ENCODE measurements at places on chromosomes 2 and 18.

GRCh38 chr2:238920053-238920452, 72.2 kb downstream of the TWIST2 start:
- DNase-seq: no peak

DNA sequence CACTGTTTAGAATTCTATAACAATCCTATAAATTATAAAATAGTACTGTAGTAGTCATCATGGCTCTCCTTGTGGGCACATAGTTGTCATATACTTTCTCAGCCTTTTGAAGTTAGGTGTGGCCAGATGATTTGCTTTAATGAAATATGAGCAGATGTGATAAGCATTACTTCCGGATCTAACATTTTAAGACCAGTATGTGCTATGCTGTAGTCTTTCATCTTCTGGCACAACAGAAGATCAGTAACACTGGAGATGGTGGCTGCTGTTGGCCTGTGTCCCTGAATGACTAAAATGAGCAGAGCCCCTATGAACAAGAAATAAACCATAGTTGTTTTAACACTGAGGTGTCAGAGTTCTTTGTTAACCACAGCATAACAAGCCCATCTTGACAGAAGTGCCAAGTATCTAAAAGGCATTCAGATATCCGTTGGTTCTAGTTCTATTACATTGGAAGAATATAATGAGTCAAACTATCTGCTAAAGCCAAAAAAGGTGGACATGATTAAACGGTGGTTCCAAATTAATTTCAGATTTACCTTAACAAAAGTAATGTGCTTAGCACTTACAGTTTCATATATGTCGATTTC, 6.3 kb downstream of the MEX3C start:
- no peak for DNase-seq

- no peak for DNase-seq
Measured at GRCh38 chr2:110115291-110116032, at the start of gene MALL. TSS of gene MALL (minus strand) at chr2:110115822. CDS start at chr2:110115792, 30 bp downstream.

DNA sequence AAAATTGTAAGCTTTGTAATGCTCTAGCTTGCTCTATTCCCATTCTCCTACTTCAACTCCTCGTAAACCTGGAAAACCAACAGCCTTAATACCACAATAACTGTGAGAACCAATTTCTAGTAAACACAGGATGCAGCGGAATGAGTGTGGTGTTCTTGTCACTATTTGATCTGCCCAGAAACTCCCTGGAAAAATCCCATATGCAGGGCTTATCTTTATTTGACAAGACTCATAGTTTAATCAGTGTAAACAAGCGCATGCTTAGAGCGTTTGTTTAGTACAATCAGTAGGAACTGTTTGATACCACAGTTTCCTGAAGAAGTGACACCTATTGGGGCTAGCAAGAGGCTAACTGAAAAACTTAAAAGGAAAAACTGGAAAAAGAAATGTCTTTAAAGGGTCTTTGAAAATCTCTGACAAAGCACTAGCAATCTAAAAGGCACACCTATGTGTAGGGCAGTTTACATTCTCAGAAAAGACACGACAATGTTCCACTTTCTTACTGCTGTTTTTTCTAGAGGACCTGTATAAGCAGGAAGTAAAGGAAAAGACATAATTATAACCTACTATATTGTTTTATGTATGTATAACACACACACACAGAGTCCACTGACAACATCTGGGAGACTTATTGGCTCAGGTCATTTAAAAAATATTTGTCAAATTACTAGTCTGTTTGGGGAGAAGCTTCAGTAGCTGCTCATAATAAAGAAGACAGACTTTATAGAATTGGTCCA, 241.4 kb upstream of the KLHL14 start:
- no peak for DNase-seq

DNA sequence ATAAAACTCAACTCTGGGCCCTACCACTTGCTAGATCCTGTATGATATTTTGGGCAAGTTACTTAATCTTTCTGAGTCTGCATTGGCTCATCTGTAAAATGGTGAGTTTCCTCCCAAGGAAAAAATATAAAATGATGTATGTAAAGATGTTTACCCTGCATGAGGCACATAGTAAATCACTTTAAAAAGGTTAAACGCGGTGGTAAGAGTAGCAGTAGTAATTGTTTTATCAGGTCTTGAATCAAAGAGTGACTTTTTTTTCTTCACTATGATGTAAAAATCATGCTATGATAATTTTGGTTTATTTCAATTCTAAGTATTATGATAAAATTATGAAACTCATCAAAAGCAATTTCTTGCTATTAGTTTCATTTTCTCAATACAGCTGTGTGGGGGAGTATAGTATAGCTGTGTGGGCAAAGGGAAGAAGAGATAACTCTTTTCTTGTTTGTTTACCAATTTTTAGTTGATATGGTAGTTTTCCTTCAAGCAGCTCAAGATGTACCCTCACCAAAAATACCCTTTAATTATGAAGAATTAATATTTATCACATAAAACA, 10.7 kb downstream of the ARHGAP15 start:
- no peak for DNase-seq

DNA sequence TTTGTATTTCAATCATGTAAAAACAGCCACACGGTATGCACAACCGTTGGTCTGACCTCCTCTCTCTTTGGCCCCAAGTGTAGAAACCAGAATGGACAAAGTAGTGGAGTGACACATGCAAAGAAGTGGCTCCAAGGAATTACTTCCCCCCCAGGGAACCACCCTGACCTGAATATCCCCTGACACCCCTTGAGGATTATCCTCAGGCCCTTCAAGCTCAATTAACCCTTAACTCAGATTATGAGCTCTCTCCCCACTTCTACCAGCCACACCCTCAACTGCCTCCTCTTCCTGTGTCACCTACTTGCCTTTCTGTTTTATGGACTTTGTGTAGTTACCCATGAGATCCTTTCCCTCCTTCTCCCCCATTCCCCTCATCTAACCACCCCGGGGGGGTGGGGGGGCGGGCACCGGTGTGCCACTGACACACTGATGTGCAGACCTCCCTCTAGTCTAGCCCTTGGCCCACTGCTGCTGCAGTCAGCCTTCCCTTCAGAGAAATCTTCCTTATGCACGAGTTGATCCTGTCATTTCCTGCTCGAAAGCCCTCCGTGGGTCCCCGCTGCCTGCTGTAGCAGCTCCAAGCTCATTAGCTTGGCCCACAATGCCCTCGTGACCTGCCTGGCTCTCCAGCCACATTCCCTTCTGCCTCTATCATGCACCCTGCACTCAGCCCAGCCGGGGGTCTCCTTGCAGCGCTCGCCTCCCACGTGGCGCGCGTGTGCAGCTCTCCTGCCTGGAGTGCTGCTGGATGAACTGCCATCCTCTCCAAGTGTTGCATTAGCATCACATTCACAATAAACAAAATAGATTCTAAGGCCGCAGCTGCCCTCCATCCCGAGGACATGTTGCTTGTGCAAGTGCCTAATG, 40.1 kb upstream of the TMEM177 start:
- no peak for DNase-seq

DNA sequence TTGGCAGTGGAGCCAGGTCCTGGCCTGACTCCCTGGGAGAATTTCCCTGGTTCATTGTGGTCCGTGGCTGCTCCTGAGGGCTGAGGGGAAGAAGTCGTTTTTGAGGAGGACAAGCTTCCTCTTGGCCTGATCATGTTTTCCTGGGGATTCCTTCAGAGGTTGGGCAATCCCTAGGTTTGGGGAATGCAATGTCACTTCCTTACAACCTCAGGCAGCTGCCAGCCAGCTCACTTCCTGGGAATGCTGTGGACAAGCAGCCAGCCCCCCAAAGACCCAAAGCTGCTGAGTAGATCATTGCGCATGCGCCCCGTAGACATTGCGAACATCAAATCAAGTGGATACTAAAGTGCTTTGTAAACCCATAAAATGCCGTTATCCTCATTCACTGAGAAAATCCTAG, 7.7 kb upstream of the DNMT3A start:
- no peak for DNase-seq

DNA sequence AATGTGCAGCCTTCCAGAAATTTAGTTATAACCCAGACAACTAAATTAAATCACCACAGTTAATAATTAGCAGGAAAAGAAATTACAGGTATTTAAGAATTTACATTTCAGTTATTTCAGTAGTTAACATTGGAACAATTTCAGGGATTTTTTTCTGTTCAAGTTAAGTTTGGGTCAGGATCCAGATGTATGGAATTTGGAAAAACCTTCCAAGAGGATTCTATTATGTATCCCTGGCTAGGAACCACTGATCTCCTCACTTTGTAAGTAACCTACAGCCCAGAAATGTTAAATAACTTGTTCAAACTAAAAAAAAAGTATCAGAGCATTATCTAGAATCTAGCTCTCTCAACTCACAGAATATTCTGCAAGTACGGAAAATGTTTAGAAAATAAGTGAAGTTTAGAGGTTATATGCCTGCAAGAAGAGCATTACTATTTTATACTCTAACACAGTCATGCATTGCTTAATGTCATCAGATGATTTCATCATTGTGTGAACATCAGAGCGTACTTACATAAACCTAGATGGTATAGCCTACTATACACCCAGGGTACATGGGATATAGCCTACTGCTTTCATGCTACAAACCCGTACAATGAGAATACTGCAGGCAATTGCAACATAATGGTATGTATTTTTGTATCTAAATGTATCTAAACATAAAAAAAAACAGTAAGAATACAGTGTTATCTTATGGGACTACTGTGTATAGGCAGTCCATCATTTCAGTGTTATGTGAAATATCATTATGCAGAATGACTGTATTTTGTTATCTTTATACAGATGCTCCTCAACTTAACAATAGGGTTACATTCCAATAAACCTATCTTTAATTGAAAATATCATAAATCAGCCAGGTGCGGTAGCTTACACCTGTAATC, 6.1 kb downstream of the NCKAP1 start:
- DNase-seq: no peak

DNA sequence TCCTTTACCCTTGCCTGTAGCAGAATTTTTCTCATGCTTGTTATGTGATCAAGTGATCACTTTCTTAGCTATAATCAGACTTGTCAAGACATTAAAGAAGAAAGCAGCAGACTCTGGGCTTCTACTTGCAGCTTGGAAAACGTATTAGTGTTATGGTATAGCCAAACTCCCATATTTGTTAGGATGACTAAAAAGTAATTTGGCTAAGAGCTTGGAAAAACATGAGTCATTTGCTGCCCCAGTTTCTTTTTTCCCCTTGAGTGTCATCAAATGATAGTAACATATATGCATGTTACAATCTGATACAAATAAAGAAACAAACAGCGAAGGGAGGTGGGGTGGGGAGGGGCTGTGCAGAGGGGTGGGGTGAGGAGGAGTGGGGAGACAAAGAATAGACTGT, 155.5 kb downstream of the IKZF2 start:
- no peak for DNase-seq
